ENCODE measurements at places on chromosomes 1 and 21.

DNA sequence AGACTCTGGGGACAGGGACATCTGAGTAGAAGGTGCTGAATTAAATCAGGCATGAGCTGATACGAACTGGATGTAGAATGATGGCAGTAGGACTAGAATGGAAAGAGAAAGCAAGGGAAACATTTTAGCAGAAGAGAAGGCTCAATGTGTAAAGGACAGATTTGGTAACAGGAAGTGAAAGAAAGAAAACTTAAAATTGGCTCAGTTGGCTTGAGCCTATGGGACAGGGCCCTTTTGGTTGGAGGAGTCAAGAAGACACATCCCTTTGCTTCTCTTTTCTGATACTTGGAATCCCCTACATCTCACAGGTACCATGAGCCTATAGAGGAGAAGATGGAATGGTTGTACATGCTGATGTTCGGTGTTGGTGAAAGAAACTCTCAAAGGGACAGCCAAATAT, 300.6 kb upstream of the PLXNA2 start:
- DNase-seq = no peak

GRCh38 chr1:202856014-202856413, 32.9 kb downstream of the RABIF start:
- no peak for DNase-seq

- DNase-seq = no peak
Measured at GRCh38 chr1:23354245-23354644, 10.2 kb upstream of the HNRNPR start.

GRCh38 chr1:3355894-3356826, 98.3 kb upstream of the ARHGEF16 start:
- no peak for DNase-seq

DNA sequence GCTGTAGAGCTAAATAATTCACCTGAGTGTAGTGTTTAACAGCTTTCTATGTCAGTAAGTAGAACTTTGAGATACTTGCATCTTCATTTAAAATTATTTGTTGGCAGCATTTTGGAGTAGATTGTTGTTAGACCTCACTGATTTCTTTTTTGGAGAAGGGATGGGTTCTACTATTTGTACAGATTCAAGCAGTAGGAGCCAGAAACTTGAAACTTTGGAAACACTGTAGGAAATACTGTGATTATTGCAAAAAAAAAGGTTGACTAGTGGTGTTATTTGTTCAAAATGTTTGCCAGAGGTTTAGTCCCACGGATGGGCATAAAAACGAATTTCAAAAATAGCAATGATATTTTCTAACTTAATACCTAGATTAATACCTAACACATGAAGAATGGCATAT, 102.7 kb downstream of the ATF6 start:
- DNase-seq = no peak

DNA sequence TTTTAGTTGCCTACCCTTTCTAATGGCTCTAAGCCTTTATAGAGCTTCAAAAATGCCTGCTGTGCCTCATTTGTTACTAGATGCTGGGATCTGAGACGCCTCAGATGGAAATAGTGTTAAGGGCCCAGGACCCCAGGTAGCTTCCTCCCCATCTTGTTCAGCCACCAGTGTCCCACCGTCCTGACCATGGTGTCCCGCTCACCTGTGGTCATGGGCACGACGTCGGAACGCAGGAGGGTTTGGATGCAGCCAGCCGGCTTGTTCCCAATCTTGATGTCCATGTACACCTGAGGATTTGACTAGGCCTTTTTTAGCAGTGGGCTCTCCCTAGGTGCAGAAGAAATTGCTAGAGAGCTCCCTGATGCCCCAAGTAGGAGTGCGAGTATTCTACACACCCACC, 31.1 kb downstream of the PABPC4 start:
- no peak for DNase-seq

GRCh38 chr1:201309416-201309815, 26.1 kb downstream of the PKP1 start:
- DNase-seq = peak; percentile 48

All from A549 (cell line).